ENCODE measurements at places on chromosomes 13 and 19.

DNA sequence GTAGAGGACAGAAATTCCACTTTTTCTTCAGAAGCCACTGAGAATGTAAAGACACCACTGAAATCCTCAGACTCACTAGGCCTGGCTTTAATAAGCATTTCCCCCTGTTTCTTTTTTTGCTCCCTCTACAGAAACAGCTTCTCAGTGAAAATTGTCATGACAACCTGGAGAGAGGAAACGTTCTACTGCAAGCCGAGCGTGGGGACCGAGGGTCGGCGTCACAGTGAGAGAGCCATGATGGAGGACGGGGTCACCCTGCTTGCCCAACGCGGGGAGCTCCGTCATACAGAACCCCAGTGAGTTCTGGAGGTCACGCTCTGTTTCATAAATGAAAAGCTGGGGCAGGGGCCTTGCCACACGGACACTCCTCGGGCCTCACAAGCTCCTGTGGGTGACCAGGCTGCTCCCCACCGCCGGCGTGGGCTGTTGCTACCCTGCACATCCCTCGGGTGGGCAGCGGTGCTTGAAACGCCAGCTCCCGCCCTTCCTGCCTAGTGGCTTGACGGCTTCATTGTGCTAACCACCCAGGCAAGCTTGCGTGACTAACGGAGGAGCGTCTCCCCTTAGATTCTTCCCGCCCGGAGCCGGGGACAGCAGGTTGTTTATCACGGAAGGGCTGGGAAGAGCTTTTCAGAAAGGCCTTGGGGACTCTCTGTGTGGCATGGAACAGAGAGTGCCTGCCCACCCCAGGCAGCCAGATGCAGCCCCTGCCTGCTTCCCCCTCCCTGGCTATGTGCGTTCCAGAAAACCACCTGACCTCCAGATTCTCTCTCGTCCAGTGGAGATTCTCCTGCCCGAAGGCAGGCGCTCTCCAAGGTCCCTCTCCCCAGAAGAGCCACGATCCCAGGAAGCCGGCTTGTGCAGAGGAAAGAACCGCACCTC is 153.6 kb downstream of the KATNAL1 start:
- DNase-seq, result no peak

DNA sequence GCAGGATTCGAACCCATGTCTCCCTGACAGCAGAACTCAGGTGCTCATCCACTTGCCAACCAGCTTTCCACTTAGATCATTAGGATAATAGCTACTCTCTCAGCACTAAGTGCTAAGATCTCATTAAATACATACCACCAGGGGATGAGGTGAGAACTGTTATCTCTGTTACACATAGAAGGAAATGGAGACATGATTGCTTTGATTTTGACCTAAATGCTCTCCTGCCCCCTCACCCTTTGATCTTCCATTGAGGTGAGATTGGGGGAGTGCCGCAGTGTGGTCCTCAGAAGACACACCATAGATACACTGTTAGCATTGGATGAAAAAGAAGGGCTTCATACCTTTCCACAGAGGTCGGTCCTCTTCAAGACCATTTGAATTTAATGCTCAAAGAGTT is 38.9 kb upstream of the NPAS1 start:
- no peak for DNase-seq

GRCh38 chr19:54266133-54266532 is 9.1 kb upstream of the LILRB5 start:
- peak; percentile 3 for DNase-seq

GRCh38 chr19:38224014-38224862 is at the start of gene DPF1:
Gene DPF1 (minus strand): TSS chr19:38224222. CDS start chr19:38224142, 80 bp downstream.
- DNase-seq, result no peak

- no peak for DNase-seq
Measured at GRCh38 chr19:18985257-18985656, 44.2 kb upstream of the HOMER3 start.

- DNase-seq, result no peak
Measured at GRCh38 chr19:1132552-1133383, 29.0 kb downstream of the GPX4 start.

DNA sequence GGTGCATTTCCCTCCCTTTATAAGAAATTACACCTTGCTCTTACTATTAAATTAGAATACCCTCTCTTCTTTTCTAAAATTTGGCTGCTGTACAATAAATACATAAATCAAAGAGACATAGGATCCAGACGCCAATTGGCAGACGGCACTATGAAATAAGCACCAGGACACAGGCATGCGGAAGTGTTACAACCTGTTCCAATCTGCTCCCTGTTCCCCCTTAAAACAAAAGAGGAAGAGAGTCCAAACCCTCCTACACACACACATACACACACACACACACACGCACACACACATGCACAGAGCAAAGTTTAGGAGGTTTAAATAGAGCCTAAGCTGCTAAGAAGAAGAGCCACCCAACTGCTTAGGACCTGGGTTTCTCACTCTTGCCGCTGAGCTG is 75.6 kb upstream of the ZNF507 start:
- no peak for DNase-seq

- DNase-seq, result no peak
Measured at GRCh38 chr19:28153123-28153522, 1059.8 kb downstream of the UQCRFS1 start.

DNA sequence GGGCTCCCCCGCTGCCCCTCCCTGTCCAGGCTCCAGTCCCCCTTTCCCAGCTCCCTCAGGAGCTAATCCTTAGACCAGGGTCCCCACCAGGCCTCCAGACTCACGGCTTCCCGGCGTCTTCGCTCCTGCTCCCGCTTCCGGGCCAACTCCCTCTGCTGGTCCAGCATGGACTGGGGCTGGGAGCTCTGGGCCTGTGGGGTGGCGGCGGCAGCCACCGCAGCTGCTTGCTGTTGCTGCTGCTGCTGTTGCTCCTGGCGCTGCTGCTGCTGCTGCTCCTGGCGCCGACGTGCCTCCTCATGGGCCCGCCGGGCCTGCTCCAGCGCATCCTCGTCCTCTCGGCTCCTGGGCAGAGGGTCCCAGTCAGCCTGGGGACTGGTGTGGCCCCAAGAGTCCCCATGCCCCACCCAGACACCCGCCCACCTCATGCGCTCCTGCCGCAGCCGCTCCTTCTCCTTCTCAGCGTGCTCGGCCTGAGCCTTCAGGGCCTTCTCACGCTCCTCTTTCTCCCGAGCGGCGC is 6.4 kb upstream of the EPHX3 start:
- DNase-seq, result no peak

- no peak for DNase-seq
Measured at GRCh38 chr13:108213946-108214345, 1.4 kb downstream of the LIG4 start.

DNA sequence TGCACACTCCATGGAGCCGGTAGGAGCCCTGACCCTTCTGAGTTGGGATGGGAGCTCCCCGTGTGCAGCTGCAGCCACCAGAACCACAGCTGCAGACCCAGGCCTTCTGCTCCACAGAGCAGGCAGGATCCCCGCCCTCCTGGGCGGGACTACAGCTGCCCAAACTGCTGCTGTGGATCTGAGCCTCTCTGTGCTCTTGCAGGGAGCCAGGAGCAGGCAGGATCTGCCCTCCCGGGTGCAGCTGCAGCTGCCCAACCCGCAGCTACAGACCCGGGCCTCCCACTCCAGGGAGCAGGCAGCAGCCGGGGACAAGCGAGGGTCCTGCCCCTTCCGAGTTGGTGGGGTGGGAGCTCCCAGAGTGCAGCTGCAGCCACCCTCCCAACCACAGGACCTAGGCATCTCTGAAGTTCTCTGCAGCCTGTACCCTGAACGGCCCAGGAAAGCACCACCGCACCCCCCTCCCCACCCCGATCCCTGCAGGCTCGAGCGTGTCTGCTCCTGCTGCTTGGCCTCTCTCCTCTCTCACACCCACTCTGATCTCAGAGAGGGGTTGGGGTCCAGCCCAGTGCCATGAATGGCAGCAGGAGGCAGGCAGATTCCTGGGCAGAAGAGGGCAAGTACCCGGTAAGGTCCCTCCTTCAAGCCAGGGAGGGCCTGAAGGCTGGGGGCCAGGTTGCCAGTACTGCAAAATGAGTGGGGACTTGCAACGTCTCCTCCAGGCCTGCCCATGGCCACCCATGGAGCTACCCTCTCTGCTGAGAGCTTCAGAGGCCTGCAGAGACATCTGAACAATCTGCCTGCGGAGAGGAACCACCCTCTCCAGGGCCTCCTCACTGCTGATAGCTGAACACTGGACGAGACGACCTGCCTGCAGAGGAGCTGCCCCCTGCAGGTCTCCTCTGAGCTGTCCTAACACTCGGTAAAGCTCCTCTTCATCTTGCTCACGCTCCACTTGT is 16.4 kb upstream of the EMP3 start:
- no peak for DNase-seq

Measured in skeletal muscle cell (primary cell).